ENCODE measurements at places on chromosomes 5 and 9. TPM values are rescaled to one million over a fixed set of nuclear protein-coding genes. Genes with fewer than 3 reads are reported as not detected.

DNAH5 gene
- 0.28 TPM for total RNA-seq

SCGB3A2 gene
- not detected for total RNA-seq

PLPP1 gene
- total RNA-seq, result 190 TPM

GRCh38 chr5:86649832-86650505, 32.2 kb downstream of the COX7C start:
- no peaks in the 10 kb centered on the region for H3K4me1 ChIP-seq
- no peaks in the 10 kb centered on the region for H3K36me3 ChIP-seq
- H3K27ac ChIP-seq, result no peak overlapping the region
- no peak for DNase-seq
- no peak overlapping the region for H3K4me3 ChIP-seq

GRCh38 chr5:157934600-157934999, 75.7 kb upstream of the CLINT1 start:
- H3K27ac ChIP-seq, result no peak overlapping the region
- no peak for DNase-seq
- H3K36me3 ChIP-seq, result no peaks in the 10 kb centered on the region
- H3K27me3 ChIP-seq, result no peaks in the 10 kb centered on the region
- no peak overlapping the region for H3K4me3 ChIP-seq
